Activated CD4-positive, alpha-beta T cell treated with anti-CD3 and anti-CD28 coated beads, Interleukin-2, amount 10 ng/mL, durations not matched to agents 24 days and 14 days (primary cell): ENCODE measurements at places on chromosomes 16 and 17. TPM values are rescaled to one million over a fixed set of nuclear protein-coding genes. Genes with fewer than 3 reads are reported as not detected.

DNA sequence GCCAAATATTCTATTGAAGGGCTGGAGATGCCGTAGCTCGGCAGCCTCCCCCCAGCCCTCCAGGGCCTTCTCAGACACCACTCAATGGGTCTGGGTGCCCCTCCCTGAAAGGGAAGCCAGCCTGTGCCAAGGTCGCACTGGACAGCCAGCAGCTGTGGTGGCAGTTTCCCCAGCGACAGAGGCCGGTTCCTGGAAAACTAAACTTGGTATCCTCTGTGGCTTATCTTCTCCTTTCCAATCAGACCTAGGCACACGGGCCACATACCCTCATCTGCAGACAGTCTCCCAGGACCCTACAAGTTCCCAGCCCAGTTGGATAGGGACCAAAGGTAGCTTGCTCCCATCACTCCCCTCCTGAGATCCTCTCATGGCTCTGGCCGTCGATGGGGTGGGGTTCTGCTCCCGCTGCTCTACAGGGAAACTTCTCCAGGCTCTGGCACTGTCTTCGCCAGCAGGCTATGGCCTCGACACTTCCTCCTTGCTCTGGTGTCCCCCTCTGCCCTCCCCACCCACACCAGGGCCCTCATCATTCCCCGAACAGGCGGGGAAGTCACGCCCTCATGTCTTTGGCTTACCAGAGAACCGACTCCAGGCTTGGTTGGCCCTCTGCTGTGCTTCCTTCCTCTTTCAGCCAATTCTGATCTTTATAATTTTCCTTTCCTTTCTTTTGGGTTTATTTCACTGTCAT lies 18.3 kb upstream of the IL21R start:
- H3K27me3 ChIP-seq: no peaks in the 10 kb centered on the region
- H3K36me3 ChIP-seq: peaks cover 13% of the 10 kb centered on the region
- H3K4me1 ChIP-seq: peaks cover 36% of the 10 kb centered on the region
- H3K4me3 ChIP-seq: no peak overlapping the region

GRCh38 chr16:57345021-57345420 lies 13.6 kb upstream of the CCL22 start:
- no peak for DNase-seq
- no peaks in the 10 kb centered on the region for H3K36me3 ChIP-seq
- H3K27ac ChIP-seq: no peak overlapping the region

DNA sequence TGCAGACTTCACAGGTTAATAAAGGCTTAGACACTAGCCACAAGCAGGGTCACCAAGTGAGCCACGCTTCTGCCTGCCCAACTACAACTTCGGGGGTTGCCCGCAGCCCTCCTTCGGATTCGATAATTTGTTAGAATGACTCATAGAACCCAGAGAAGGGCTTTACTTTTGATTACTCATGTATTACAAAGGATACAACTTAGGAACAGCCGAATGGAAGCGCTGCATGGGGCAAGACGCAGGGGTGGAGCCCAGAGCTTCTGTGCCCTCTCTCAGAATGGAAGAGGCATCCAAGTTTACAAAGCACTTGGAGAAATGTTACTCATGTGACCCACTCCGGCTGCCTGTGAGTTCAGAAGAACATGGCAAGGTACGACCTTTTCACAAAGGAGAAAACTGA lies 7.5 kb upstream of the CDH5 start:
- H3K27me3 ChIP-seq: peaks cover 41% of the 10 kb centered on the region

- peaks cover 14% of the 10 kb centered on the region for H3K4me1 ChIP-seq
- H3K27me3 ChIP-seq: no peaks in the 10 kb centered on the region
- H3K27ac ChIP-seq: peak within 1 kb of the TSS; percentile 89
- H3K4me3 ChIP-seq: peak within 1 kb of the TSS; percentile 91
- peak; percentile 95 for DNase-seq
- peaks cover 11% of the 10 kb centered on the region for H3K36me3 ChIP-seq
Measured at GRCh38 chr17:81711814-81712467, at the start of gene SLC25A10. TSS of gene SLC25A10 (plus strand) at chr17:81712284. CDS start at chr17:81712427, 143 bp downstream.

- H3K27ac ChIP-seq: no peak overlapping the region
- DNase-seq: no peak
- no peaks in the 10 kb centered on the region for H3K36me3 ChIP-seq
Measured at GRCh38 chr16:78668393-78668792, 568.9 kb downstream of the WWOX start.

Gene SCGB1C2
- not detected in 2 replicates for total RNA-seq

Gene USP6
- total RNA-seq: 0.02 TPM in 2 replicates
